SHP77 treated with DMSO at 0.1 percent for 48 hours (cell line): ENCODE measurements at places on chromosomes 11 and 22.

DNA sequence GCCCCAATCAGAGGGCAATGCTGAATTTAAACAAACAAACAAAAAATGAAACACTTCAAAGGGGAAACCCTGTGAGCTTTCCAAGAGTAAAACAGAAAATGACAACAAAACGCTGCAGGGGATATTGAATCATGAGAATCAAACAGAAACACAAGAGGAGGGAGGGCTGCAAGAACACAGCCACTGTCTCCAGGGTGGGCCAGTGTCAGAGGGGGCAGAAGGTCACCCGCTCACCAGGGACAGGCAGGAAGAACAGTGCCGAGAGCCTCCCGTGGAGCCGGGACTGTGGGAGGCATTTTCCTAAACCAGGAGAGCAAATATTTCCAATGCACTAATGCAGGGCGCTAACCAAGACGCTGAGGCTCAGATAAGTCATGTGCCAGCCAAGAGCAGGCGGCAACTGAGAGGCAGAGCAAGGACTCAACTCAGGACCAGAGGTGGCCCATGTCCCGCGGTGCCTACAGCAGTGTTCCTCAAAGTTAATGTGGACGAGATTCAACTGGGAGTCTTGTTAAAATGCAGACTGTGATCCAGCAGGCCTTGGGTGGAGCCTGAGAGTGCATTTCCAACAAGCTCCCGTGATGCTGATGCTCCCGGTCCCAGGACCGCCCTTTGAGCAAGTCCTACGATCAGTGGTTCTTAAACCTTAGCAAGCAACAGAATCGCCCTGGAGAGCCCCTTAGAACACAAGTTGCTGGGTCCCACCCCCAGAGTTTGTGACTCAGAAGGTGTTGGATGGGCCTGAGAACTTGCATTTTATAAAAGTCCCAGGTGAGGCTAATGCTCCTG is 197.2 kb downstream of the TENM4 start:
- no peak for DNase-seq

- no peak for DNase-seq
Observed at GRCh38 chr11:119044708-119045107, 12.3 kb downstream of the HYOU1 start.

DNA sequence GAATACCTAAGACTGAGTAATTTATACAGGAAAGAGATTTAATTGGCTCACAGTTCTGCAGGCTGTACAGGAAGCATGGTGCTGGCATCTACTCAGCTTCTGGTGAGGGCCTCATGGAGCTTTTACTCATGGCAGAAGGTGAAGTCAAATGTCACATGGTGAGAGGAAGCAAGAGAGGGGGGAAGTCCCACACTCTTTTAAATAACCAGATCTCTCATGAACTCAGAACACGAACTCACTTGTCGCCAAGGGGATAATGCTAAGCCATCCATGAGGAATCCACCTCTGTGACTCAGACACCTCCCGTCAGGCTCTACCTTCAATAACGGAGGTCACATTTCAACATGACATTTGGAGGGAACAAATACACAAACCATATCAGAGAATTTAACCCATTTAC is 42.2 kb downstream of the BIRC2 start:
- no peak for DNase-seq

- DNase-seq: no peak
Observed at GRCh38 chr11:67662142-67662834, 11.8 kb upstream of the ACY3 start.

GRCh38 chr11:96986516-96986915 is 596.7 kb downstream of the JRKL start:
- DNase-seq: no peak

- peak; percentile 94 for DNase-seq
Observed at GRCh38 chr11:76291576-76292526, 85.5 kb upstream of the WNT11 start.

- DNase-seq: no peak
Observed at GRCh38 chr11:106234794-106235193, 157.3 kb downstream of the AASDHPPT start.

DNA sequence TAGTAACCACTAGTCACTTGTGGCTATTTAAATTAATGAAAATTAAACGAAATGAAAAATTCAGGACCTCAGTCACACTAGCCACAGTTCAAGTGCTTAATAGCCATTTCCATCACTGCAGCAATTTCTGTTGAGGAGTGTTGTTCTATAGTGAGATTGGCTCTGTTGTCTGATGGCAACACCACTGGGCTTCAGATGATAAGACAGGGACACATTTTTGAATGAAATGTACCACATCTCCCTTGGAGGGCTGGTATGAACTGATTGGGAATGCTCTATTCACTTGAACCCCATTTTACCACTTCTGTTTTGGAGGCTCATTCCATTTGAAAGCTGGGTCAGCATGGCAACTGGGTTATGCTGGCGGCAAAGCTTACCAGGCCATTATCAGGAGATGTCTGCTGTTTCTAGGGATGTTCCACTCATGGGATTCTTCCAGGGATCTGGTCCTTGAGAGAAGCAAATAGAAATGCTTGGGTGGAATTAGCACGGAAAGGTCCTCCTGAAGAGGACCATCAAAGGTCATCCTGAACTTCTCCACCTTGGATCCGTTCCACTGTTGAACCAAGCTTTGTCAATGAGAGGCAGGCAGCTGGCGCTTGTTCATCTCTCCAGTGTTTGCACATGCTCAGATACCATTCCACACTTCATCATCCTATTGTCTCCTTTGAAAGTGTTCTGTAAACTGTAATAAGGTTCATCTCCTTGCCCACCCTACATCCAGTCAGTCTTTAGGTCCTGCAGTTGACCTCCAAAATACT is 7.6 kb downstream of the AMOTL1 start:
- peak; percentile 54 for DNase-seq
